ENCODE measurements at places on chromosomes 1 and 21.

GRCh38 chr1:89523572-89524368 is 859 bp upstream of the LRRC8B start:
- DNase-seq = no peak

DNA sequence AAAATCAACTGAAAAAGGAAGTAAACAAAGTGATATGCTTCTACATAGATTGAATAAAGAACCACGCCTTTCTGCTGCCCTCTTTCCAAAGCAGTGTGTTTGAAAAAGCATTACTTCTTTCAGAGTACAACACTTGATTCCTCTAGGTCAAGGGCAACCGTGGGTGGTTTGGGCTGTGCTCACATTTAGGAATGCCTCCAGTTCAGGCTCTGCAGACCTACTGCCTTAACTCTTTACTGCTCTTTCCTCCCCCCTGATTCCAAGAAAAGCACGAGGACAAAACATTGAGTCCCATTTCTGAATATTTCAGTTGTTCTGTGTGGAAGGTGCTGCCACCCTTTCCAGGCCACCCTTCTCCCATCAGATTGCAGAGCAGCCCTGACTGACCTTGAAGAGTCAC is 45.2 kb downstream of the ADAMTS1 start:
- no peak for DNase-seq

DNA sequence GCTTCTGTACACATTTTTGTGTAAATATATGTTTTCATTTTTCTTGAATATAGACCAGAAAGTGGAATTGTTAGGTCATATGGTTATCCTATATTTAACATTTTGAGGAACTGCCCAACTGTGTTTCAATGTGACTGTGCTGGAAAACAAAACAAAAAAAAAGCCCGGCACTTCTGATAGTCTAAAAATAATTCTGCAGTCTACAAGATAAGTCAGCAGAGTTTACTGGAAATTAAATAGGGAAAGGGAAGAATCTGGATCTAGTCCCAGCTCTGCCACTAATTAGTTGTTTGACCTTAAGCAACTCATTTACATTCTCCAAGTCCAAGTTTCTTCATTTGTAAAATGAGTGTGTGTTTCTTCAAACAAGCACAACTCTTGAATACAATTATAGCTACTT is 869.1 kb upstream of the B3GALT2 start:
- no peak for DNase-seq

DNA sequence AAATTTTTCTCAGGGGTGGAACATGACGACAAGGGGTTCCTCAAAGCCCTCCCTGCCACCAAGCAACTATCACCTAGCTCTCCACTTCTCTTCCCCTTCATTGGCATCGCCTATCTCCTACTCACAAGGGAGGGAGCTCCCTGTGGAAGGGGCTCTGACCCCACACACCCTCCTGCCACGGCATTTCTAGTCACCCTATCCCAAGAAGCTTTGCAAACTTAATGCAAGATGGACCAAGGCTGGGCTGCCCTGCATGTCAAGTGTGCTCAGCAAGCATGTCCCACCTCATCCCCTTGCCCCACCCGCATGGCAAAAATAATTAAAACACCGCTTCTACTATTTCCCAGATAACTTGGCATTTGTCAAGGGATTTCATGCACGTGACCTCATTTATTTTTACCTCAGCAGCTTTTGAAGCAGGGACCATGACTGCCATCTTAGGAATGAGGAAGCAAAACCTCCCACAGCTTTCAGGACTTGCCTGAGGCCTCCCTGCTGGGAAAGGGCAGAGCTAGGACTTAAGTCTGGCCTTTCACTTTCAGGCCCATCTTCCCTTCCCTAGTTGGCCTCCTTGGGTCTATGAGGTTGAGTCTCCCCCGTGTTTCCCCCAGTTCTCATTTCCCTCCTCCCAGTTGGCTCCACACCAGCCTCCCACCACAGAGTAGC is 161.3 kb downstream of the TSEN15 start:
- DNase-seq = no peak

GRCh38 chr1:151852733-151853132 is 779 bp downstream of the THEM5 start:
- no peak for DNase-seq
